SIG-M5 (cell line): ENCODE measurements at places on chromosomes 7 and 10.

DNA sequence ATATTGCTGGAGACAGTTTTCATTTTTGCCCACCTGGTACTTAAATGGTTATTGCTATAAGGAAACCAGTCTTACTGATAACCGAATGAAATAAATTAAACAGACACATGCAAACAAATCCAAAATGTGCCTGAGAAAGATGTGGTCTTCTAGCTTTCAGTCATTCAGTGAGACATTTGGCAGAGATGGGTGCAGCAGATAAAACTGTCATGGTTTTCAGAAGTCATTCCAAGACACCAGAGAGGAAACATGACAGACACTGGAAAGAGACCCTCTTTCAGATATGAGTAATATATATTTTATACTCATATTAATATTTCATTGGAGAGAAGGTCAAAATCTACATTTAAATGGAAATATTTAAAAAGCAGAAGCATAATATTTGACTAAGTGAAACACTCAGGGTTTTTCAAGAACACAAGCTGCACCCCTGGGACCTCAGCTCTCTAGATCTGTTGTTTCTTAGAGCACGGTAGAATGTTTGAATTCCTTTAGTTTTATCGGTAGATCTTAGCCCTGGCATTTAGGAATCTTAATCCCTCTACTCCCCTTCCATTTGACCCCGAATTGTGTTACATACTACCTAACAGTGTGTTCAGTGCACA lies 246.1 kb downstream of the AUTS2 start:
- no peak for DNase-seq

- no peak for DNase-seq
Measured at GRCh38 chr10:103789771-103790201, 65.6 kb downstream of the SH3PXD2A start.

- no peak for DNase-seq
Measured at GRCh38 chr10:107653832-107654287, 489.4 kb upstream of the SORCS1 start.

GRCh38 chr7:106017657-106018056 lies 54.6 kb downstream of the CDHR3 start:
- no peak for DNase-seq
